ENCODE measurements at places on chromosomes 13 and 19. TPM values are rescaled to one million over a fixed set of nuclear protein-coding genes. Genes with fewer than 3 reads are reported as not detected.

Gene OR4F17
- not detected for total RNA-seq

Gene ZIC2
- total RNA-seq = 0.72 TPM

- peak; percentile 92 for DNase-seq
Observed at GRCh38 chr19:12162882-12163806, at the start of gene ZNF136. Gene ZNF136 (plus strand): TSS chr19:12163096. CDS start chr19:12163204, 108 bp downstream.

DNA sequence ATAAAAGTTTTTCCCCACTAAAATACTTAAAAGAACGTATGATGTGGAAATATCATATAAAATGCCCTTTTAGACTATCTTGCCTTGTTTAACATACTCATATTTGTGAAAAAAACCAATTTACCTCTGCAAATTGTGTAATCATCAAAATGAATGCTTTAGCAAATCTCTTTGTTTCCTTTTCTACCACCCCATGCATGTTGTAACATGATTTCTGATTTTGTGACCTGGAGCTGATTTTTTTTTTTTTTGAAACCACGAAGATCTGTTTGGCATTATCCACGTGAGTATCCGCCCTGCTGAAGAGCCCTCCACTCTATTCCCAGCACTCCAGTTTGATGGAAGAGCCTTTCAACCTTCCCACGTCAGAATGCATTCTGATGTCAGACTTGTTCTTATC is 245.8 kb upstream of the NBEA start:
- no peak for DNase-seq

DNA sequence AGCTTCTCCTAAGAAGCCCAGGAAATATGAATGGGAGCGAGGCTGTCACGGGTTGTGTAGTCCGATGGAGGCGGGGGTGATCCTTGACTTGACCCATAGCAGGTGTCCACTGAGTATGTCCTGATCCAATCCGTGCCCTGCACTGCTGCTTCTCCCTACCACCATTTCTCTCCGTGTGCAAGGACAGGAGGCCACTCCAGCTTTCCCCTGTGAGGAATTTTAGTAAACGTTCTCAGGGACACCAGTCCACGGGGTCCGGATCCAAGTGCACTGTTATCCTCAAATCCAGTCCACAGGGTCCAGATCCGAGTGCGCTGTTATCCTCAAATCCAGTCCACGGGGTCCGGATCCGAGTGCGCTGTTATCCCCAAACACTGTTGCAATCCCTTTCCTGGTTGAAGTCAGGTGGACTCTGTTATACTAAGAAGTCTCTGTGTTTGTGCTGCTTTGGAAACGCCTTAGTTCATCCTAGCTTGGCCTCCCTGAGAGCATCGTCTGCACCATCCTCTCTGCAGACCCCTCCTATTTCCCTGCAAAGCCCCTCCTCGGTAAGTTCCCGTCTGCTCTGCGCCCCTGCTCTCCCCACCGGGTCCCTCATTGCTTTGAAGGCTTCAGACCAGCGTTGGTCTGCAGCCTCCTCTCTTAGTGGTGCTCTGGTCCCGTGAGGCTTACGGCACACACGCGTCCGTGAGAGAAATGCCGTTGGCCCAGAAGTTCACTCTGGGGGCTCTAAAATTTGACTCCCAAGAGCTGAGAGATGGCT is 303.5 kb downstream of the TEX29 start:
- no peak for DNase-seq

- no peak for DNase-seq
Observed at GRCh38 chr13:62158520-62158919, 742.9 kb upstream of the PCDH20 start.

Gene IGFL4
- total RNA-seq = not detected

- DNase-seq = no peak
Observed at GRCh38 chr19:45162608-45163143, 1.9 kb upstream of the NKPD1 start.

Gene PPM1N
- 35.2 TPM for total RNA-seq

Data from Caki2 (cell line).